ENCODE measurements at places on chromosomes 16 and 17.

- peak; percentile 75 for DNase-seq
Measured at GRCh38 chr17:17313350-17313991, 10.3 kb downstream of the NT5M start.

DNA sequence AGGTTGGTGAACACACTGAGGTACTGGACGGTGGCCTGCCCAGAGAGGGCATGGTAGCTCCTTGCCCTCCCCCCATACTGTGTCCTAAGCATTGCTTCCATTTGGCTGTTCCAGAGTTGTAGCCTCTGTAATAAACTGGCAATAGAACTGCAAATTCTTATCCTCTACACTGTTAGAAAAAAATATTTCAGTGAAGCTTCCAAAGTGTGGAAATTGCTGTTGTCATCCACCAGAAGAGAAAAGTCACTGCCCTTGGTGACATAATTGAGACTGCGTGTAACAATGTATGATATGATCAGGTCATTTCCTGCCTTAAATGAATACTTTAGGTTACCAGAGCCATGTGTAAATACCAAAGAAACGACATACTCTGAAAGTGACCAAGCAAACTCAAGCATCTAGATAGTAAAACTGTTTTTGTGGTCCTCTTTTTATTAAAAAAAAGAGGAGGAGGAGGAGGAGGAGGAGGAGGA lies 65.9 kb downstream of the CEP95 start:
- DNase-seq, result no peak

DNA sequence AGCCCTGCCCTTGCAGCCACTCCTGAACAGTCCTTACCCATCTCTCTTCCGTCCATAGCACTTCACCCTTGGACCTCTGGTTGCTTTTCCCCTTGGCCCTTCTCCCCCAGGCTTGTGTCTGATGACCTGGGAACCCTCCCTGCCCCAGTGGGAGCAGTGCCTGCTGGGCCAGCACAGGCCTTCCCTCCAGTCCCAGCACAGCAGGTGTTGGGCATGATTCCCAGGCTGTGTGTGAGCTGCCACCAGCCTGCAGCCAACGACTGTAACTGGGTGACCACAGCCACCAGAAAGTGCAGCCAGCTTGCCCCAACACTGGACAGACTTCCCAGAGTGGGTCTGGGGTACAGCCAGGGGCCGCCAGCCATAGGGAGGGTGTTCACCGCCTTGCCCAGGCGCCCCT lies 30.0 kb downstream of the CRAMP1 start:
- no peak for DNase-seq

DNA sequence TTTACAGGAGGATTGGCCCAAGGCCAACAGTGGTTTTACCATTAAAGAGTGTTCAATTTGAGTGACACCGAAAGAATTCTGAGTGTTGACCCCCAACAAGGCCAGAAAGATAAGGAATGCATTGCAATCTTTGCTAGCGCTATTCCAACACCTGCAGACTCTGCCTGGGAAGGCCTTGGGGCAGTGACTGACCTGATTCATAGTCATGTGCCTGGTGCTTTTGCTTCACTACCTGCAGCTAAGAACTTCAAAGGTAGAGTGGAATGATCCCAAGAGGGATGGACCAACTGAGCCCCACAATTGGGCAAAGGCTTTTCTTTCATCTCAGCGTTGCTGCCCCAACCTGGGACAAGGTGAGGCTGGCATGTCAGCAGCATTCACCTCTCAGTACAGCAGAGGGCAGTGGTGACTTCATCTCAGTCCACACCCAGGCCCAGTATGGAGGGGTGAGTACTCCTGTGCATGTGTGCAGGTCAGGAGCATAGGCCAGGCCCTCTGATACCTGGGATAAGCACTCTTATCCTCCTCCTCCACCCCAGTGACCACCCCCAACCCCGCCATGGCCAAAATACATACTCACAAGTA lies 149.6 kb upstream of the GNAO1 start:
- DNase-seq, result peak; percentile 23

GRCh38 chr16:89536371-89536770 lies 24.1 kb upstream of the RPL13 start:
- no peak for DNase-seq

- no peak for DNase-seq
Measured at GRCh38 chr17:56658648-56659047, 65.1 kb downstream of the NOG start.

- peak; percentile 47 for DNase-seq
Measured at GRCh38 chr16:78437352-78437968, 338.0 kb downstream of the WWOX start.

DNA sequence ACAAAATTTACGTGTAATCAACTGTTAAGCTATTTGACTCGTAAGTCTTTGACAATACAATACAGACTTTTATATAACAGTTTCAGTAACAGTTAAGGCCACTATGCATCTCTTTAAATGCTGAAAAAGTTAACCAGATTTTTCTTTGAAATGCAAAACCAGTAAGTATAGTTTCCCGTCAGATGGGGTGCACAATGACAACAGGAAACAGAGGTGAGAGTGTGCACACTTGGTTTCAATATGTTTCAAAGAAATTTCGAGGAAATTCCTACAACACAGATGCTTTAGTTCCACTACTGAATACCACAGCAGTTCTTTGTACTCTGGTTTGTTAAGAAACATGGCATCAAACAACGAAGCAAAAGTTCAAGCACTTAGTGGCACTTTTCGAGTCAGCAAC lies 48.4 kb downstream of the RNF157 start:
- peak; percentile 42 for DNase-seq

DNA sequence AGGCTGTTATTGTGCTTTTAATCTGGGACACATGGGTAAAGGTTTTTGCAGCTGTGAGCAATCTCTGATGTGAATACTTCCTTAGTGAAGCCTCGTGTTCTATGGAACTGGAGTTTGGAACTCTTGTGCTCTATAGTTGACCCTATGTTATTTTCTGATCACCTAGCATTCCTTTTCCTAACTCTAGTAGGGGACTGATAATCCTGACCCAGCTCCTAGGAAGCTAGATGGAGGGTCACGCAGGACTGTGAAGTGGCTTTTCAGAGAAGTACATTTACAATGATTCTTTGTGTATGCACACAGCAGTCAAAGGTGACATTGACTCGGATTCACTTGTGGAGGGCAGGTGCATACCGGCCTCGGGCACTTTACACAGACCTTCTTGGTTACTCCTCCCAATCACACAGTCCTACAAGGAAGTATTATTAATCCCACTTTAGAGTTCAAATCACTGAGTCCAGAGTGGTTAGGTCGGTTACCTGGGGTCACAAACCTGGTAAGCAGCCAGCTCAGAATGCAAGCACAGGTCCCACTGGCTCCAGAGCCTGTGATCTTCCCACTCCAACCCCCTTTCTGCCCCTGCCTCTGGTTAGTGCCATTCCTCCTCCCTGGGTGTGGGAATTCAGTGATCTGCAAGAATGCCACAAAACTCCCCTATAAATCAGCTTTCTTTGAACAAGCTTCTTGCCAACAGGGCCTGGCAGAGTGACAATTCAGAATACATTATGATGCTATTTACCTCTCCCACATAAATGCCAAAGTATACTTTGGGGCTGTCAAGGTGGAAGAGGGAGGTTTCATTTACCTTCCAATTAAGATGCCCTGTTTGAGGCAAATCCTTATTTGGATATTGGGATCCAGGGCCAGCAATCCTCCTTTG lies 7.1 kb downstream of the CHD9NB start:
- DNase-seq, result no peak

DNA sequence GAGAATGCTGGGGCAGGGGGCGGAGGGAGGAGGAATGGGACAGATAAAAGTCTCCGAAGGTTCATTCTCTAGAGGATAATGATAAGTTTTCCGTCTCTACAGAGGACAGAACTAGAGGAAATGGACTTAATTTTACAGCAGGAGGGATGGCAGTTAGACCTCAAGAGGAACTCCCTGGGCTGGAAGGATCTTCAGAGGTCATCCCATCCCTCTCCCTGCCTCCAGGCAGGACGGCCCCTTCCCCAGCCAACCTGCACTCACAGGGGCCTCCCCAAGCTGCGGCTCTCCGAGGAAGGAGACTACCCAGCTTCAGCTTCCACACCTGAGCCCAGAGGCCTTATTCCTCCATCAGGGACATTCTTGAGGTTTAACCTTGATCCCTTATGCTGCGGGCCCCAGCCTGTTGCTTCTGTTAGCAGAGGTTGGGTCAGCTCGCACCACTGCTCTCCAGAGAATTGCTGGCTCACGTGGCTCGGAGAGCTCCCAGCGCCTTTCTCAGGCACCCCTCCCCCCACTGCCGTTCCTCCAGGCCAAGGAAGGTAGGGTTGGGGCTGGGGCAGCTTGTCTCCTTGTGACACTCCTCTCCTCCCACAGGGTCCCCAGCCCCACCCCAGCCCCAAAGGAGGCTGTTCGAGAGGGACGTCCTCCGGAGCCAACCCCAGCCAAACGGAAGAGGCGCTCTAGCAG lies 8.5 kb downstream of the ELOB start:
- DNase-seq, result no peak

- no peak for DNase-seq
Measured at GRCh38 chr17:14353861-14354474, 53.1 kb downstream of the HS3ST3B1 start.

DNA sequence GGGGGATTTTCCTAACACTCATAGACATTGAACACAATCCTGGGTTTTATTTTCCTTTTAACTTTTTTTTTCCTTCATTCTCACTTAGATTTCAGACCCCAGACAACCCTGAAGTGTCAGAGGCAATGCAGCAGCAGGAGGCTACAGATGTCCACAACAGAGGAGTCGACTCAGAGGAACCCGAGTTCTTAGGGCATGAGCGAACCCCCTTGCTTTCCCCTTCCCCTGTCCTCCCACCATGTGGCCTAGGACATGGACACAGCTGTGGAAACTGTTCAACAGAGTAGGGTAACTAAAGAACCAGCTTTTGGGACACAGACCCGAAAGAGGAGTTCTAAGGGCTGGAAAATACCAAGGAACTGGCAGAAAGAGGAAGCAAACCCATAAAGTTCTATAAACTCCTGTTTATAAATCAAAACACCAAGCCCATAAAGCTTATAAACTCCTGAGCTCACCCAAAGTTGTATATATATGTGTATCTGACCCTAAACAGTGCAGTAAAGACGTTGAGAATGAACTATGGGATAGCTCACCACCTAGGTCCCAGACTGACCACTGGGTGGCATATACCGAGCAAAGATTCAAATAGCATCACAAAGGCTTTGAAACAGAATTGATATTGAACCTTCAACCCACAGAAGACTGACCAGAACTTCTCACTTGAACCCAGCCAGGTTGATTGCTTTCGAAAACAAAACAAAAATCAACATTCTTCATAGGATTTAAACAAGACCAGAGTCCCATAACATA lies 33.9 kb downstream of the CMTM4 start:
- DNase-seq, result no peak

GRCh38 chr16:27819881-27820610 lies 243.5 kb downstream of the GSG1L start:
- DNase-seq, result no peak

- no peak for DNase-seq
Measured at GRCh38 chr16:50659806-50660205, 21.3 kb downstream of the SNX20 start.

- DNase-seq, result no peak
Measured at GRCh38 chr16:49972280-49972679, 52.7 kb upstream of the CNEP1R1 start.

DNA sequence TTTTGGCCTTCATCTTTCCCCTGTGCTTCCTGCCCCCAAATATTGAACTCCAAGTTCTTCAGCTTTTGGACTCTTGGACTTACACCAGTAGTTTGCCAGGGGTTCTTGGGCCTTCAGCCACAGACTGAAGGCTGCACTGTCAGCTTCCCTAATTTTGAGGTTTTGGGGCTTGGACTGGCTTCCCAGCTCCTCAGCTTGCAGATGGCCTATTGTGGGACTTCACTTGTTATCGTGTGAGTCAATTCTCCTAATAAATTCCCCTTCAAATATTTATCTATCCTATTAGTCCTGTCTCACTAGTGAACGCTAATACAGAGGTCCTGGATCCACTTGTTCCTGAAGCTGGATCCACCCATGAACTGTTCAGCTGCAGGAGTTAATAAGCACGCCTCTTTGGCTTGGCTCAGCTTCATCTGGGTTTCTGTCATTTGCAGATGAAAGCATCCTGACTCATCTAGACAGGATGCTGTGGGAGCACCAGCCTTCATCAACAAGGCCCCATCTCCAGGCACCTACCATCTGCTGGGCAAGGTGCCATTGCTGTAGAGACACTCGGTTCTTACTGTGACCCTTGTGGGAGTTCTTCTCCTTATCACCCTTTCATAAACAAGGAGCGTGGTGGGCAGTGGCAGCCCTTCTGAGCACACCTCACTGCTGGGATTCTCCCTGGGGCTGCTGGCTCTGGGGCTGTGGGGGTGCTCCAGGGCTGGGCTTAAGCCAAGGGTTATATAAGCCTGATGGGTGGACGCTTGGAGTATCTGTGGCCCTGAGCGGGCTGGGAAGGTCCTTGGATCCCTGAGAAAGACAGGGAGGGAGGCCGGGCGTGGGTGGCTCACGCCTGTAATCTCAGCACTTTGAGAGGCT lies 23.1 kb downstream of the LAT start:
- DNase-seq, result peak; percentile 79

DNA sequence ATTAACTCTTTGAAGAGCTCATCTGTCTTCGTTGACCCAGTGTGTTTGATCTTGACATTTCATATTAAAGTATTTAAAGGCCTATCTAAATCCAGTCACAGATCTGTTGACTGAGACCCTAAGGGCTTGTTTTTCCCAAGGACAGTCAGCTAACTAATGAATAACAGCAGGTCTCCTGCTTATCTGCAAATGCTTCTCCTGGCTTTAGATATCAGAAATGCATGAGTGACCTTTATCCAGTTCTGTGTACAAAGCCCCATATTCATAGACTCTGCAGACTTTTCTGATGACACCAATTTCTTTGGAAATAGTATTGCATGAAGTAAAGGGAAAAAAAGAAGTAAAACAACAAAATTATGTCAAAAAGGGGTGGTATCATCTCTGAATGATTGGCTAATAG lies 70.3 kb downstream of the YPEL2 start:
- DNase-seq, result no peak

DNA sequence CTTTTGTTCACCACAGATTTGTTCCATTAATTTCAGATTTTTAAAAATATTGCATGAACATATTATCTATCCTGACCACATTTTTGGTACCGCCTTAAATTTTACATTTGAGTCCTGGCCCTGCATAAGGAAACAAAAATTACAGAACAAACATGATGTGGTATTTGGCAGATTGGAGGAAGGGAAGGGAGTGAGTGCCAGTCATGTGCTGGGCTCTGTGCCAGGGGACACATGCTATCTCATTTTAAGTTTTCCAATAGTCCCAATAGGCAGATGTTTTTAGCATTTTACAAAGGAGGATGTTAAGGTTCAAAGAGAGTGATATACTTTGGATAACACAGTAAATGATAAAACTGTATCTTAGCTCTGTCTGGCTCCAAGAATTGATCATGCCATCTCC lies 185.1 kb downstream of the CDK5R1 start:
- DNase-seq, result no peak
